Stimulated activated CD4-positive, alpha-beta T cell treated with anti-CD3 and anti-CD28 coated beads, Interleukin-15, amount 100 ng/mL, for 48 hours (primary cell): ENCODE measurements at places on chromosomes 11 and 22.

DNA sequence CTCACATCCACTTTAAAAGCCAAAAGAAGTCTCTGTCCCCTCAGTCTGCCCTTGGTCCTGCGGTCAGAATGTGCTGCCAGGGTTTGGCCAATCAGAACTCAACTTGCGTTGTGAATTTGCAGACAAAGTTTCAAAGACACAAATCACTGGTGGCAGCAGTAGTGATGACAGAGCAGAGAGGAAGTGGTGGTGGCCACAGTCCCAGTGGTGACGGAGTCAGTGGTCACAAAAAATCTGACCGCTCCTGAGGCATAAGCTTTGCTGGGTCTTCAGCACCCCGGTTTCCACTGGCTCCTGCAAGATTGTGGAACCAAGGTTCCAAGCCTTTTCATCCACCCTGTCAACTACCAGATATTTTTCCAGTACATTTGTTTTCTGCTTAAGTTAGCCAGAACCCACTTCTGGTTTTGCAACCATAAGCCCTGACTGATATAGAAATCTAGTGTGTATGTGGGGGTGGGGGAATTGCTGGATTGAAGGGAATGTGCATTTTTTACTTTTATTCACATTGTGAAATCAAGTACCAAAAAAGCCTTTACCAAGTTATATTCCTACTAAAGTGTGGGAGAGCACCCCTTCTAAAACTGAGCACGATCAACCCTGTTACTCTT, 112.3 kb downstream of the TMPRSS5 start:
- no peak for DNase-seq

DNA sequence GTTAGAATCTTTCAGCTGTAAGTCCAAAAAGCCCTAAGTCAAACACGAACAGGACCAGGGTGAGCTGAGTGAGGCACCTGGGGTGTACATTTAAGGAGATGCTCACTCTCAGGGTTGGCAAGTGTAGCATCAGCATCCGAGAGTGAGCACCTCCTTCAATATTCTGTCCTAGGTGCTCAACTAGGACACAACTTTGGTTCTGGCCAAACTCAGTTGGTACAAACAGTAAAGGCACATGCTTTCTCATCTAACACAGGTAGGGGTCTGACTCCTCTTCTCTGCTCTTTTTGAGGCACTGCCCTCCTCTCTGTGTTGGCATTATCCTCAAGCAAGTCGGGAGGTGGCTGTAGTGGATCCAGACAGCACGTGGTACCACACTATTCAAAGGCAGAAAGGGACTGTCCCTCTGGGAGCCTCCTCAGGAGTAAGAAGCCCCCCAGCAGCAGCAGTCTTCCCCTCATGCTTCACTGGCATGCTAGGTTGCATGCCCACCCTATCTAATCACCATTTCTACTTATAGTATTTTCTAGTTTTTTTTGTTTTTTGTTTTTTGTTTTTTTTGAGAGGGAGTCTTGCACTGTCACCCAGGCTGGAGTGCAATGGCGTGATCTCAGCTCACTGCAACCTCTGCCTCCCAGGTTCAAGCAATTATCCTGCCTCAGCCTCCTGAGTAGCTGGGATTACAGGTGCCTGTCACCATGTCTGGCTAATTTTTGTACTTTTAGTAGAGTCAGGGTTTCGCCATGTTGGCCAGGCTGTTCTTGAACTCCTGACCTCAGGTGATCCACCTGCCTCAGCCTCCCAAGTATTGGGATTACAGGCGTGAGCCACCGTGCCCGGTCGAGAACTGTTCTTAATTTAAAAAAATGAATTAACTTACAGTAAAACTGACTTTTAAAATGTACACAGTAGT, 14.7 kb upstream of the MAPK1 start:
- no peak for DNase-seq

DNA sequence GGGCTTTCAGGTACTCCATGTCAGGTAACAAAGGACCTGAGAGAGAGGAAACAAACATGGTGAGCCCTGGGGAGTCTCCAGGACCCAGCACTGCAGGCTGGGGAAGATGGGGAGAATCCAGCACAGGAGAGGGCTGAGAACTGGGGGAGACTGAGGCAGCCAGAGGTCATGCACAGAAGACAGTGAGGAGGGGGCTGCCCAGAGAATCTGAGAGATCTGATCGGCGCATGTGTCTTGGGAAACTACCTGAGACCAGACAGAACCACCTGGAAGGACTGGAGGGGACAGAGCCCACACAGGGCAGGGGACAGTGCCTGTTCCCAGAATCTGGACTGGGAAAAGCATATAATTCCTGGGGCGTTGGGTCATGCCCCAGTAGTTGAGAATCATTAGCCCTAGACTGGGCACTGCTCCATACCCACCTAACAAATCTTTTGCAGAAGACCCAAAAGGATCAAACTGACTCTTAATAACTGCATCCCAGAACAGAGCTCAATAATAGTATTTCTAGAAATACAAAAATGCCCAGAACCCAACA, 20.0 kb upstream of the COMT start:
- DNase-seq, result no peak

DNA sequence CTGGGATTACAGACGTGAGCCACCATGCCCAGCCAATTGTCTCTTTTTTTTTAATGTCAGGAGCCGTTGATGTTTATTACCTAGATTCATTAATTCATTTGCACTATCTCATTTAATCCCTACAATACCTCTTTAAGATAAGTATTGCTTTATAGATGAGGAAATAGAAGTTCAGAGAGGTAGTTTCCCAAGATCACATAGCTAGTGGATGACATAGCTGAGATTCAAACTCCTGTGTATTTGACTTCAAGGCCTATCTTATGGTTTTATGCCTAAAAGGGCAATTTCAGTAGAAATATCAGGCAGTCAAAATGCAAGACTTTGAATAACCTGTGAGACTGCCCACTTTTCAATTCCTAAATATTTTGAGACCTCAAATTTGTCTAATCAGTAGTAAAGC, 66.5 kb downstream of the PPME1 start:
- no peak for DNase-seq

GRCh38 chr22:40480996-40481395, 110.6 kb downstream of the SGSM3 start:
- no peak for DNase-seq

DNA sequence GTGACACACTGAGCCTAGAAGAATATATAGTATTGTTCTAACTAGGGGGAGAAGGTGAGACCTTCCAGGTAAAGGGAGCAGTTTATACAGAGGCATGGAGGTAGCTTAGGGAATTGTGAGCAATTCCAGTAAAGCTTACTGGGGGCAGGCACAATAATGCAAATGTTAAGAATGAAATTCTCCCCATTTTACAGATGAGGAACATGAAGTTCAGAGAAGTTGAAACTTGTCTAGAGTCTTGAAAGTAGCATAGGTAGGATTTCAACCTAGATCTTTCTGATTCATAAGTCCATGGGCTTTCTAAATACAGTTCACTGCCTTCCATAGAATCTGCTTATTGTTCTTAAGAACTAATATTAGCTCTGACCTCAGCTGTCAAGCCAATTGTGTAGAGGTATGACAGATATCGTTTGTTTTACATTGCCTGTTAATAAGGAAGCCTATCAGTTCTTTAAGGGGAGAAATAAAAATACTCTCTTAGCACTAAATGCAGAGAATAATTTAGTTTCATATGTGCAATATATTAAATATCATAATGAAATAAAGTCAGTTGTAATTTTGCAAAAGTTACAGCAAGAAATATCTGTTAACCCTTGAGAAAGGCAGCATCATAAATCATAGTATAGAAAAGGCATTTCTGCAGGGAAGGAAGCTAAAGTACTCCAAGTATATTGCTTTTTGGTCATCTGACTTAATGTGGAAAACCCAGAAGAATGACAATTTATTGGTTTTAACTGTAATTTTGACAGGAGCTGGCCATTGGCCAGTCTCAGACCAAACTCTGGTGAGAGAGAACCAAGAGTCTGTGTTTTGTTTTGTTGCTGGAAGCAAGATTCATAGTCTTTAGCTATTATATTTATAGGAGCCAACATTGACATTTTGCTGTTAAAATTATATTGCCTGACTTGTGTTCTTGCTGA, 181.8 kb downstream of the UVRAG start:
- DNase-seq, result no peak

GRCh38 chr11:79150966-79151365, 289.9 kb downstream of the TENM4 start:
- no peak for DNase-seq

DNA sequence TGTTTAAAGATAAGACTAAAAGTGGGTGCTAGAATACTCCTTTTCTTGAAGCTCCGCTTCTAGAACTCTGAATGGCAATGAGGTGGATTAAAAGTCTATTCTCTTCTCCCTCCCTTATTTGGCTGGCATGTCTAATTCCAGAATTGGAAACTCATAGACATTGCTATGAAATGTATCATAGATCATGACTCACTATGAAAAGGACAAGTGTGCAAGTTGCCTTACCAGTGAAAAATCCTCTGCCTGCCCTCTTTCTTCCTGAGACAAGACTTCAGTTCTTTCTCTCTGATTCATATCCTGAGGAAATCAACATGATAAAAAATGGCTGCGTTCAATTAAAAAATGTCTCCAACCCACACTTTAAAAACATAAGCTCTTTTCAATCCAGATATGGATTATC, 73.2 kb upstream of the BLID start:
- no peak for DNase-seq

GRCh38 chr22:29780748-29781676, 13.8 kb downstream of the UQCR10 start:
- DNase-seq, result no peak

DNA sequence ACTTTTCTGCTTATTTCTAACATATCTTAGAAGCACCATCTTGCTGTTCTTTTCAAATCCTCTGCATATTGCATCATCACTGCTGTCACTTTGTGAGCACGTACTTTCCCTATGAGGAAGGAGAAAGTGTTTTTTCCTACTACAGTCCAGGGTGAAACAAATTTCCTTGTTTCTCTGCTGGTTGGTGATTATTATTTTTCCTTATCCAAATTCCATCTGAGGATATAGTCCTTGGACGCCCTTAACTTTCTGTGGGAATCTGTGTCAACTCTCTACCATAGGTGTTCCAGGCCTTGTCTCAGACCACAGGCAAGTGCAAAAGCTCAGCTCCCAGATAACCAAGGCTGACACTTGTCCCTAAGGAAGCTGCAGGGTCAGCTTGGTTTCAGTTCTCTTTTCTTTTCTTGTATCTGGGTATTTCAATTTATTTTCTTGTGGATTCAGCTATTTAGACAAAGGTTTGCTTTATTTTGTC, 29.4 kb upstream of the LYVE1 start:
- DNase-seq, result no peak

GRCh38 chr11:47411884-47412746, 3.7 kb downstream of the SLC39A13 start:
- DNase-seq, result peak; percentile 53

GRCh38 chr11:93845181-93846092, 5.0 kb downstream of the VSTM5 start:
- no peak for DNase-seq

DNA sequence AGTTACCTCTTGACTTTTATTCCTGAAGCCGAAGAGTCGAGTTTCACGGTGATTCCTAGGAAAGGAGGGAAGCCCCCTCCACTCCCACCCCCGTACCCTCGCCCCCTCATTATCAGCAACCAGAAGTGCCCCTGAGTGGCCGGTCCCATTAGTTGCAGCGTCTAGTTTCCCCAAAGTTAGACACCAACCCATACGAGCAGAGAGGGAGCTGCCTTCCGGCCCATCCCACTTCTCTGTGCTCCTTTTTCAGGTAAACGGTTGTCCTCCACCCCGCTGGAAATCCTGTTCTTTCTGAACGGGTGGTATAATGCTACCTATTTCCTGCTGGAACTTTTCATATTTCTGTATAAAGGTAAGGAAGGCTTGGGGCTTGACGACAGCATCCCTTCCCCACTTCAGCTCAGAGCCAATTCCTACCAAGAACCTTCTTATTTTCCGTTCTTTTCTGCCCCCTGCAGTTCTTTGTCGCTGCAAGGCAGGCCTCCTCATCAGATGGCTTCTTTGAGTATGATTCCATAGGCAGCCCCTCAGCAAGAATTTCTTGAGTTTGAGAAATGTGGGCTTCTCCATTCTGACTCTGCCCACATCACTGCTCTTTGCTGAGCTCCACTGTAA, 701 bp downstream of the TMEM216 start:
- no peak for DNase-seq

DNA sequence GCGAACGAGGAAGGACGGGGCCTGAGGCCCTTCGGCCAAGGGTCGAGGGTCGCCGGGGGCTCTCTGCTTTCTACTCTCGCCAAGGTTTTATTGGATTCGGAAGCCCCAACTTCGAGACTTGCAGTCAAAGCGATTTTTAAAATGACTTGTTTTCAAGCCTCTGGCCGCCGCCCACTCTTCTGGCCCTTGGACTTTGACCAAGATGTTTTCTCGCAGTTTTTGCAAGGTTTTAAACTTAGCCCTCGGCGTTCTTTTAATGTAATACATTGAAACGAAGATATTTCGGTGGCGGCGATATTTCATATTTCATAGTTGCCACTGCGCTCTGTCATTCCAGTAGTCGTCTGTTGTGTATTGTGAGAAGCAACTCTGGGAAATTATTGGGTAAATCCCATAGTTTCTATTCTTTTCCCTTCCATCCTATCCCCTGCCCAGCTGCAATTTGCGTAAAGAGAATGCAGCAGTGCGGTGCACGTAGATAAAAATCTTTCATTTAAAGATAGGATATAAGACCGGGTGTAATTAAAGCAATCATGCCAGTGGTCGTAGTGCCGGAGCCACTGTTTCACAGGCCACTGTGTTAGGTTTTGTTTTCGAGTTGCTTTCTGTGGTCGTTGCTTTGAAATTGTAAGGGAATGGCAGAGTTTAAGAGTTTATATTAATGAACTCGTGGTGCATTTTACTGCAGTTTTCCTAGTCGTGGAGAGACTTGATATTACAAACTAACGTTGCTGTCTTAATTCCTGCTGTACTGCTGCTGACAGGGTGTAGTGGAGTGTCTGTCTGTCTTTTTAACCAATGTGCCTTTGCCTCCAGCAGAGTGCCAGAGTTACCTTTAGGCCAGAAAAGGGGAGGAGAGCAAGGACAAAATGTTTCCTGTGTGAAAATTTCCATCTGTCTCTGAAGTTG, 702 bp downstream of the BIRC2 start:
- no peak for DNase-seq

DNA sequence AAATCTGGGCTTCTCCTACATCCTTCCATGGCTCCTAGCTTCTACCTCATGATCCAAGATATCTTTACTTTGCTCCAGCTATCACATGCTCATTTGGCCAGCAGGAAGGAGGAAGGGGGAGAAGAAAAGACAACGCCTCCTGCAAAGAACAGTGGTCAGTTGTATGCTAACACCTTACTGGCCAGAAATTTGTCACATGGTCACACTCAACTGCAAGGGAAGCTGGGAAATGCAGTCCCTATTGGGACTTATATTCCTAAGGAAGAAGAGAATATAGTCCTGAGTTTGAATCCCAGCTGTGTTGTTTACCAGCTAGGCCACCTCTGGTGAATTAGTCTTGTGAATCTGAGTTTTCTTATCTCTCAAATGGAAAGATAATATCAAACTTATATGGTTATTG, 272.0 kb downstream of the BLID start:
- no peak for DNase-seq

DNA sequence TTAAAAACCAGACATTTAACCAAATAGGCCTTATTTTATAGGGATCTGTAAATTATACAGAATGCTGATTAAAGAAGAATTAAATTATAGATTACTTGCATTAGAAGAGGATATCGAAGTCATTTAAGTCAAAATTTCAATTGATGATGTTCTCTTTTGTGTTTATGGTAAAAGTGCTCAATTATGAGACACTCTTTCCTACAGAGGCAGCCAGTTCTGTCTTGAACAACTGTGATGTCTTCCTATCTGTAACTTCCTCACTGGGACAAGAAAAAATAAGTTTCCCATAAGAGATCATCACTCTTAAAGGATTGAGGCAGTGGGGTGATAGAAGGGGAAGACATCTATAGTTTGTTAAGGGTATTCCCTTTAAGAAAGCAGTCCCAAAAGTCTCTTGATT, 613.5 kb downstream of the INSC start:
- DNase-seq, result no peak
